ENCODE measurements at places on chromosomes 2 and 18.

DNA sequence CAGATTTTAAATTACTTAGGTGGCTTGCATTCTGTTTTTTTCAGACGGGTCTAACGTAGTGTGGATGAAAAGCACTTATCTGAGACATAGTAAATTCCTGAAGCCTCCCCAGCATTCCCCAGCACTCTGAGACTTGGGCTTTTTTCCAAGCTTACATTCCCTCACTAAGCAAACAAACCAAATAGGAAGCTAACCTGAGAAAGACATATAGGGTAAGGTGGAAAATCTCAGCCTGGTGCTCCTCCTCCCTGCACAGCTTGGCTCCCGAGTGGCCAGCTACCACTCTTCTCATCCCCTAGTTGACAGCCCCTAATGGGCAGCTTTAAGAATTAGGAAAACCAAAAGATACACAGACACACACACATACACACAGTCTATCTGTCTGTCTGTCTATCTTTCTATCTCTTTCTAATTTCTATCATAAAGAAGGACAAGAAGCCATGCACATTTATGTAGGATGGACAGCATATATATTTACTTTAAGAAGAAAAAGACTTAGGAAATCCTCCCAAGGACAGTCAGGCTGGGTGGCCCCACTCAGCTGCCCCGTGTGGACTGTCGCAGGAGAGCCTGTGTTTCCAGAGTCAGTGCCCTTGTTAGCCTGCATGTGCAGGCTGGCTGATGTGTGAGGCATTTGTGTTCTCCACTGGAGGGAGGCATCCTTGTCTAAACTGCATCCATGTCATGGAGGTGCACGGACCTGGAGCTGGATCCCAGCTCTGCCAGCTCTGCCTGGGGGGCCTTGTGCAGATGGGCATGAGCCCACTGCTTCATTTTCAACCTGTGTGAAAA lies 8.2 kb downstream of the CNNM3 start:
- no peak for DNase-seq

GRCh38 chr2:66580166-66581049 lies 145.5 kb downstream of the MEIS1 start:
- no peak for DNase-seq

GRCh38 chr2:164710837-164711765 lies 89.8 kb upstream of the GRB14 start:
- DNase-seq = no peak

- no peak for DNase-seq
Observed at GRCh38 chr2:160228141-160228917, 28.3 kb upstream of the ITGB6 start.

- DNase-seq = no peak
Observed at GRCh38 chr2:234491281-234491680, 5.6 kb downstream of the ARL4C start.

GRCh38 chr2:163983911-163984310 lies 248.1 kb upstream of the FIGN start:
- no peak for DNase-seq

GRCh38 chr2:200104015-200104414 lies 148.6 kb downstream of the MAIP1 start:
- DNase-seq = no peak

DNA sequence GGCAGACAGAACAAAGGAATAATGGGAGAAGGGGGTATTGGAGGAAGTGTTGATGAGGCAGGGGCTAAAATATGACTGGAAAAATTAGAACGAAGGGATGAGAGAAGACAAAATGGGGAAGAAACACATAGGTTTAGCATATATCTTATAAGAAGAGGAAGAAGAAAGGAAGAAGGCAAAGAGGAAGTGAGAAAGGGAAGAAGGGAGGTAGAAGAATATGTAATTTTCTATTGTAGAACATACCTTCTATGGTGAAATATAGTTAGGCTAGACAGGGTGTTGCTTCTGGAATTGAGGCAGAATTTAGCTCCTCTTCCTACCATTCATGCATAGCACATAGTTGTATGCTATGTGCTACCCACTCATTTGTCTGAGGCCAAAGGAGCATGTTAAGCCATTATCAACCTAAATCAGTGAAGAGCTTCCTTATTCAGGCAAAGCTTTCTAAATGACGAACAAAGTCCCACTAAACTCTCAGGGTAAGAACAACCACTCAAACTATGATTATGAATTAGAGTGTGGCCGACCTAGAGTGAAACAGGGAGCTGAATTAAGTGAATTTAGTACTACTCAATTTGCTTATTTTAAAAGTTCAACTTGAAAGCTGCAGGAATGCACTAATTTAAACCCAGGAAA lies 180.9 kb upstream of the GALNT5 start:
- no peak for DNase-seq

DNA sequence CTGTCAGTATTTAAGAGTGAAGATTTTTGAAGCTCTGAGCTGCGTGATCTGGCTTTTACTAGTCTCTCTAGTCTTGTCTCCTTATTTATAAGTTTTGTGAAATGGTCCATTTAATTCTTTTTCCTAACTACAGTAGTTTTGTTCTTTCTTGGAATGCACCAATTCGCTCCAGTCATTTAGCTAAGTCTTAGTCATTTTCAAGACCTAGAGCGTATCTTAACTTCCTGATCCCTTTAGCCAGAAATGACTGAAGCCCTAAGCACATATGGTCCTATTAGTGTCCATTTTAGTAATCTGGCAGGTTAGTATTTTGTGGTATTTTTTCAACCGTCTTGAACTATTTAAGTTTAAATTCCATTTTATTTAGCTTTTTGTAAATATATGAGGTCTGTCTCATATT lies 3.6 kb downstream of the BIRC6 start:
- no peak for DNase-seq

DNA sequence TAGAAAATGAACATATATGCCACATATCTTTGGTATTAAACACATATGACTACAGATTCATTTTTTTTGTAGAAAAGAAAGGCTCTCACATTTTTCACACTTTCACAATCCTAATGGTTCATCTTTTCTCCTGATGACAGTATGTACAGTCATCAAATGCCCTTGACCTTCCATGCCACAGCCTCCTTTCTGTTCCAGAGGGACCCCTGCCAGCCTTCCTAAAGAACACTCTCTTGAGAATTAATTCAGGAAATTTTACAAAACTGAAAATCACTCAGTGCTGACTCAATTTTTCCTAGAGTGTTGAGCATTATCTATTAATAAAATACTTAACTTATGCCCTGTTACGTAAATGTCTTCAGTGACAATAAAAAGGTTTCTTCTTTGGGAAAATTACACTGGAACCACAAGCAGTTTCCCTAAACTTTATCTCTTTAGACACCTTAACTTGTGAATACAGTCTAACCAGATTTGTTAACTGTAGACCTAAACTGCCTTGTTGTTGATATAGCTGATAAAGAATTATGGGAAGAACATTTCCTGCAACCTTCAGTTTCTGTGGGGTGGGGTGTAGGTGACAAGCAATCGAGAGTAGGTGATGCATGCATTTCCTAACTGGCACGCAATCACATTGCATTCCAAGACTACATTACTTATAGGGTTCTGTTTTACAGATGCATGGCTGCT lies 15.3 kb upstream of the ACOXL start:
- no peak for DNase-seq

Measured in NCI-H1417 treated with DMSO at 0.1 percent for 48 hours (cell line).